ENCODE measurements at places on chromosomes 4 and X.

GRCh38 chrX:8720136-8720535 lies 11.8 kb downstream of the ANOS1 start:
- no peak for DNase-seq

DNA sequence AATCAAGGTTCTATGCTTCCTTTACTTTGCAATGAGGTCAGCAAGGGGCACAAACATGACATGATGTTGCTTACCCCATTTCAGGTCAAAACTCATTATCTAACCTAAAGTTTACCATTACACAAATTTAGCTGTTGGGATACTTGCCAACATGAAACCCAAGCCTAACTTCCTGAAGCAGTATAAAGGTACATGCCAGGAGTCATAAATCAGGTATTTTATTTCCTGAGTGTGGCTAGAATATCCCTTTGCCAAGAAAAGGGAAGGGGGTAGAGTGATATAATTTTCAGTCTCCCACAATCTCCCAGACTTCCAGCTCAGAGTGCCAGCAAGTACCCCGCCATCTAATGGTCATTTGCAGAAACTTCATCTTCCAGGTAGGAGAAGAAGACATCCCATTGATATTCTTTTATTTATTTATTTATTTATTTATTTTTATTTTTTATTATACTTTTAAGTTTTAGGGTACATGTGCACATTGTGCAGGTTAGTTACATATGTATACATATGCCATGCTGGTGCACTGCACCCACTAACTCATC lies 136.6 kb downstream of the NEXMIF start:
- no peak for DNase-seq

DNA sequence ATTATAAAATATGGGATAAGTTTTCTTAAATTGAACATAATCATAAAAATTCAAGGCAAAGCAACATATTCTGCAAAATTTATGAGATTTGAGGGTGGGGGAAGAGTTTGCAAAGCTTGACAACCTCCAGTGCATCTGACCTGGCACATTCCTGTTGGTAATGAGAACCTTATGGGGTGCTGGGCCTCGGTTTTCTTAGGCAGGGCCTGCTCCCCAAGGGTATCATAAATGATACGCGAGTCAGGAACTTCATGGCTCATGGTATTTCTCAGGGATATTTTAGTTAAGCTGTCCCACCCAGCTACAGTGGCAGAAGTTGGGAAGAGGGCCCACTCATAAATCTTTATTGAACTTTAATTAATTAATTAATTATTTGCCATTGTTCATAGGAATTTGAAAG lies 13.2 kb downstream of the AFF2 start:
- no peak for DNase-seq

- DNase-seq = no peak
These were observed 52.0 kb downstream of the RTL9 start for GRCh38 chrX:110410603-110411002.
